ENCODE measurements at places on chromosomes 12 and 14. TPM values are rescaled to one million over a fixed set of nuclear protein-coding genes. Genes with fewer than 3 reads are reported as not detected.

The OR6C2 gene
- total RNA-seq, result not detected

The PDE3A gene
- total RNA-seq, result 1.3 TPM

The TSPAN11 gene
- 31.0 TPM for total RNA-seq

DNA sequence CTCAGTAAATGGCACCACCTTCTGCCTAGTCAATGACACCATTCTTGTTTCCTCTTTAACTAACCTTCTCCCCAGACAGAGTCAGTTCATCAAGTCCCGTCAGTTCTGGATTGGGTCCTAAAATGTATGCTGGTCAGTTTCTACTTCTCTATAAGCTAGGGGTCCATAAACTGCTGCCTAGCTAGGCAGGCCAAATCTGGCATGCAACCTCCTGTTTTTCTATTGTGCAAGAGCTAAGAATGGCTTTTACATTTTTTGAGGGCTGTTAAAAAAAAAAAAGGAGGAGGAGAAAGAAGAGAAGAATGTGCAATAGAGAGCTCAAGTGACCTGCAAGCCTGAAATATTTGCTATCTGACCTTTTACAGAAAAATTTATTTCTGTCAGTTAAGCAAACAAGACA, 6.4 kb upstream of the TMED10 start:
- DNase-seq, result no peak

GRCh38 chr14:28762955-28763326, 3.6 kb upstream of the FOXG1 start:
- DNase-seq, result no peak

- DNase-seq, result no peak
These were observed 283 bp downstream of the VIPAS39 start for GRCh38 chr14:77457115-77457521.

- no peak for DNase-seq
These were observed 46.7 kb upstream of the PTPRR start for GRCh38 chr12:70966996-70967790.

DNA sequence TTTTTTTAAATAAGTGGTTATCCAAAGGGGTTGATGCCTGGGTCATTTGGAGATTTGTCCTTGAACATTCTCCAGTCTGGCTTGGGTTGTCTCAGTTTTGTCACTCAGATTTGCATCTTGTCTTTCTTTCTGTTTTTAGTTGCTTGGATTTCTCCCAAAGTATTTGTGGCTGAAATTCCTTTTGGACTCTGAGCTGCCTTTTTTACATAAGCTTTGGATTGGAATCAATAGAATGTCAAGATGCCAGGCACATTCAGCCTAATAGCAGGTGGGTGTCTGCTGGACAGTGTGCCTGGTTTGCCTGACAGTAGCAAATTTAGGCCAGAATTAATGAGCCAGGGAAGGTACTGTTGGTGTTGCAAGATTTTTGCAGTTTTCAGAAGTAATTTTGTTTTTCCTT, 50.0 kb downstream of the FLRT2 start:
- DNase-seq, result no peak

GRCh38 chr14:102316338-102316742, 3.2 kb upstream of the ZNF839 start:
- DNase-seq, result no peak

GRCh38 chr12:123591702-123592481, 7.5 kb downstream of the TMED2 start:
- DNase-seq, result no peak

All from glutamatergic neuron (in vitro differentiated cells).